ENCODE measurements at places on chromosomes 6 and 20.

DNA sequence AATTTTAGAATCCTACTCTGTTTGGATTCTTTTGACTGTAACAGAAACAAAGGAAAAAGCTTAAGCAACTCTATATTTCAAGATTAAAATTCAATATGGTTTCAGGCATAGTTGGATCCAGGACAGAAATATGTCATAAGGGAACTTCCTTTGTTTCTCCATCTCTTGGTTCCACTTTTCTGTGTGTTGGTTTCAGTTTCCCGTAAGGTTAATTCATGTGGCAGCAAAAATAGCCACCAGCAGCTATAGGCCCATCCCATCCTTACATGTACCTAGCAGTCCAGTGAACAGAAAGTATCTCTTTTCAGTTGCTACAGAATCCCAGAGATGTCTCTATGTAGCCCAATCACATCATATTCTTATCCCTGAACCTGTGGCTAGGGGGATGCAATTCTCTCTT lies 8.8 kb upstream of the FAM8A1 start:
- DNase-seq: no peak

DNA sequence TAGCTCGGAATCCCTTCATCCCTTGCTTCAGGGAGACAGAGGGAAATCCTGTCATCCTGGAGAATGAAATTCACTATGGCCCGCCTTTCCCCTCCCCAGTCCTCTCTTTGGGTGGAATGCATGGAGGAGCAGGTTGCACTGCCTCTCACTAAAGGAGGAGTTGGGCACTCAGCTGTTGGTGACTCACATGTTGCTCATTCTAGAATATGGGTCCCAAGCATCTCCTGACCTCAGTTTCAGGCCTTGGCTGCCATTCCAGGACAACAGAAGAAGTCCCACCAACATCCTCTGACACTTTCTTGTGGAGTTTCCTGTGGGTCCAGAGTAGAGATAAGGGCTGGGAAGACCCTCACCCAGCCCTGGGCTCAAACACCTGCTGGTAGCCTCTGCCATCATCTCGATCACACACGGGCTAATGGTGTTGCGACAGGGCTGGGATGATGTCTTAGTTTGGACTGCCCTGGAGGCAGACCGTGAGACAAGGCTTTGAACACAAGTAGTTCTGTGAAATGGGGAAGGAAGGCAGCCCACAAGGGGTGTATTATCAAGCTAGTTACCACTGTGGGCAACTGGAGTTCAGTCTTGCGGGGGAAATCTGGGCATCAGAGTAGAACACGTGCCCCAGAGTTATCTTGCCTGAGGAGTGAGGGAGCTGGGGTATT lies 52.4 kb upstream of the RNF24 start:
- DNase-seq: no peak

GRCh38 chr6:148342350-148343046 lies at the start of gene SASH1:
TSS of gene SASH1 (plus strand) at chr6:148342838. CDS start at chr6:148343068, 230 bp downstream.
- peak; percentile 9 for DNase-seq

GRCh38 chr20:31549513-31549880 lies 35.3 kb downstream of the HM13 start:
- DNase-seq: no peak

DNA sequence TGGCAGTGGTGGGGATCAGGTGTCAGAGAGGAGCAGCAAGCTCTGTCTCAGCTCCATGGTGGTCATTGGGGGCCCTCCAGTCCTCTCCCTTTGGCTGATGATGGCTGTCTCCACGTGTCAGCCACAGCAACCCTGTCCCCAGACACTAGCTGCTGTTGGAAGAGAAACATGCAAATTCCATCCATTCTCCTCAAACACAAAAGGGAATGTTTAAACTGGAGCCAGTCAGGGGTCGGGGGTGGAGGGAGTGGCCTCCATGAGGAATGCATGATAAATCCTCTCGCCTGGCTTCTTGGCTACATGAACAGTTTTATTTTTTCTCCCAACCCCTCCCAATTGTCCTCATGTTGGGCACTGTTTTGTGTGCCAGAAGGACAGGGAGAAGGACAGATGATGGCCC lies 86.4 kb downstream of the EDN3 start:
- DNase-seq: no peak

DNA sequence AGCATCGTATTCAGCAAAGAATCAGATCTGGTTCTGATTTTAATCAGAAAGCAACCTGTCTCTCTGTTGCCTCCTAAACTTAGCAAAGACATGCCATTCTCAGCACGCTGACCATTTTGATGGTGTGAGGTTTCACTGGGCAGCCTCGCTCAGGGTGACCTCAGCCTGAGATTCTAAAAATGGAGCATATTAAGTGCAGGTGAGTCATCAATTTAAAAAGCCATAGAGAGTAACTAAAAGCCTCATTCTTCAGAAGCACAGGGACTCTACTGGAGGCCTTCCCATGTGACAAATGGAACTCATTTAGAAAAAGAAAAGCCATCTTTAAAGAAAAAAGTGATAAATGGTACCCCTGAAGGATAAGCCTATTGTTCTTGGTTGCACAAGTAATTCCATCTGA lies 91.3 kb downstream of the FILIP1 start:
- DNase-seq: no peak

DNA sequence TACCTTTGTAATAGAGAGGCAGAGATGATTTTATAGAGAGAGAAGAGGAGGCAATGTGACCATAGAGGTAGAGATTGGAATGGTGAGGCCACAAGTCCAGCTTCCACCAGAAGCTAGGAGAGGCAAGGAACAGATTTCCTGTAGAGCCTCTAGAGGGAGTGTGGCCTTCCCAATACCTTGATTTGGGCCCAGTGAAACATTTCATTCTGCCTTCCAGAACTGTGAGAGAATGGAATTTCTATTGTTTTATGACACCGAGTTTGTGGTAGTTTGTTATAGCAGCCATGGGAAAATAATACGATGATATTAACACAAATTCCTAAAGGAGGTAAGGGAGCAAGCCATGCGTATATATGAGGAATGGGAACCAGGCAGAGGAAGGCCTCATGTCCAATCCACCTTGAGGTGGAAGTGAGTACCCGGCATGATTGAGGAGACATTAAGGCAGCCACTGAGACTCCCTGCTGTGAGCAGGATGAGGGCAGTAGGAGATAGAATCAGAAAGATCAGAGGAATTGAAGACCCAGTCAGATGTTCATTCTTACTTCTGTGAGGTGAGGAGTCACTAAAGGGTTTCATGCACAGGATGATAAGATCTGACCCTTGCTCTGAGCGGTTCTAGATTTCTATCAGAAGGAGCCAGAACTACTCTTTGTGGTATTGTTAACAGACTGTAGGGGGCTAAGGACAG lies 636.3 kb upstream of the IMPG1 start:
- no peak for DNase-seq

DNA sequence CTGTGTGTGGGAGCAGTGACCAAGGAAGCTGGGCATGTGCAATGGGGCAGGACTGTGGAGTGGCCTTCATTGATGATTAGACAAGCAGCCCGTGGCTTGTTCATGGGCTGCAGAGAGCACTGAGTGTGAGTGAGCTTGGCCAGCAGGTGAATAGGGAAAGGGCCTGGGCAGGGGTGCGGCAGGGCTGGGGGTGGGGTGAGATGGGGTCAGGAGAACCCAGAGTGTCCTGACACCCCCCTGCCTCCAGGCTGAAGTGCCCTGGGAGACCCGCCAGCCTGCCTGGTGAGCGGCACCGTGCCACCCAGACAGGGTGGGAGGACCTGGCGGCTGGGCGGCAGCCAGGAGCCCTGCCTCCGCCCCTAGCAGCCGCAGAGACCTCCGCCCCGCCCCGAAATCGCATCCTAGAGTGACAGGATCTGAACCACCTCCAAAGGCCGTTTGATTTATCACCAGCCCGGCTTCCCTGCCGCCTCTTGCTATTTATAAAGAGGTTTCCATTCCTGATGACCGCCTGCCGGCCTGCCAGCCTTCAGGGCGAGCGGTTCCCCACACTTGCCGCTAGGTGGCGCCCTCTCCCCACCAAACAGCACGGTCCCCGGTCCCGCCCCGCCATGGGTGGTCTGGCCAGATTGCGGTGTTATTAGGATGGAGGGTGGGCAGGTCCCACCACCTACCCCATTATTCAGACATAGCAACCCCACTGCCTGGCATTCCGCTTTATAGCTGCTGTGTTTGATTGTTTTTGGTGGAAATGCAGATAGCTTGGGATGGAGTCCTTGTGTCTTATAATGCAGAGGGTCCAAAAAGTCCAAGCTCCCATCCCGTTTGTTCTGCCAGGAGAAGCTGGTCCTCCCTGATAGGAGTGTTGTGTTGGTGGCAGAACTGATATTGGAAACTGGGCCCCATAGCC lies 3.5 kb downstream of the MYLK2 start:
- DNase-seq: peak; percentile 46

DNA sequence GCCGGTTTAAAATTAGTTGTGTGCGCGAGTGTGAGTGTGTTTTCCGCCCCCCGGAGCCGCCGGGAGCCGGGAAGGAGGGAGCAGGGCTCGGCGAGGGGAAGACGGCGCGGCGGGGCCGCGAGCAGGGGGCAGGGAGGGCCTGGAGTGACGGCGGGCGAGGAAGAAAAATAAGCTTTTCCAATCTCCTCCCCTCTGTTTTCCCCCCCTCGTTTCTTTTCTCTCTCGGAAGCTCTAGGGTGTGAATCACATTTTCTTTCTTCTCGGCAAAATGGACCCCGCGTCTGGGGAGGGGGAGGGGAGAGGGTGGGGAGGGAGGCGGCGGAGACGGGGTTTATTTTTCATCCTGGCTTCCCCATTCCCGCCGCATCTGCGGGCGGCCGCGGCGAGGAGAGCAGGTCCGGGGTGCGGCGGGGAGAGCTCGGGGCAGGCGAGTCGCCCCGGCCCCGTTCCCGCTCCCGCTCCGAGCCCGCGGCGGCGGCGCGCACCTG lies 881 bp downstream of the BICRAL start:
- DNase-seq: peak; percentile 32

- no peak for DNase-seq
Measured at GRCh38 chr6:45462190-45463134, 84.7 kb upstream of the SUPT3H start.

DNA sequence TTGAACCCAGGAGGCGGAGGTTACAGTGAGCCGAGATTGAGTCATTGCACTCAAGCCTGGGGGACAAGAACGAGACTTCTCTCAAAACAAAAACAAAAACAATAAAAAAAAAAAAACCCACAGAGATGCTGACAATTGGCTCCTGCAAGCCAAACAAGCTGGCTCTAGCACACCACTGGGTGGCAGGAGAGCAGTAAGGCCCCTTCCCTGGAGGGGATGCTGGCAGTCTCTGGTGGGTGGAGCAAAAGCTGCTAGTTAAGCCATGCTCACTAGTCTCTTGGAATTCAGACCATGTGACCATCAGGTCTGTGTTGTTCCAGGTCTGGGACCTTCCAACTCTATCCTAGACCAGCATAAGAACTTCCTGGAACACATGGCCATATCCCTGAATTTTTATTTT lies 18.9 kb upstream of the DSN1 start:
- DNase-seq: no peak

DNA sequence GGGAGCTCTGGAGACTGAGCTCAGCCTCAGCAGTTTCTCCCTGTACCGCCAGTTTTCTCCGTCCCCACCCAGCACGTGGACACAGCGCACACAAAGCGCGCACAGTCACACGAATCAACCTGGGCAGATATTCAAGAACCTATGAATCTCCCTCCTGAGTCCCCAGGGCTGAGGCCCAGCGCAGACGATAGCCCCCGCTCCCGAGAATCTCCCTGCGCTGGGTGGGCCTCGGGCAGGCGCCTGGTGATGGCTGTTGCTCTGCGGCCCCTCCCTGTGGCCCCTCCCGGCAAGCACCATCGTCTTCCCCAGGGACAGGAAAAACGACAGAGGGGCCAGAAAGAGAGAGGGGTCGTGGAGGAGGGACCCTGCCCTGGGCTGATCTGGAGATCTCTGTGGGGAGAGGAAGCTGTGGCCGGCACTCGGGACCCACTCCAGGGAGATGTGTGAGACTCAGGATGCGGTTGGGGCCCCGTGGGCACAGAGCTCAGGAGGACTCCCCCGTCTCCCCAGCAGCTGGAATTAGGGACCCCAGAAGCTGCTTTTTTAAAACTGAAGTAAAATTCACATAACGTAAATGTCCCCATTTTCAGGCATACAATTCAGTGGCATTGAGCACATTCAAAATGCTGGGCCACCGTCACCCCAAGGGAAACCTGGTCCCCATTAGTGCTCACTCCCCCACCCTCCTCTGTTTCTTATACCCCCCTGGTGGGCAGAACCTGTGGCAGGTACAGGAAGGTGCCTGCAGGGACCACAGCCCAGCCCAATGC lies 330.8 kb downstream of the TAF4 start:
- no peak for DNase-seq

DNA sequence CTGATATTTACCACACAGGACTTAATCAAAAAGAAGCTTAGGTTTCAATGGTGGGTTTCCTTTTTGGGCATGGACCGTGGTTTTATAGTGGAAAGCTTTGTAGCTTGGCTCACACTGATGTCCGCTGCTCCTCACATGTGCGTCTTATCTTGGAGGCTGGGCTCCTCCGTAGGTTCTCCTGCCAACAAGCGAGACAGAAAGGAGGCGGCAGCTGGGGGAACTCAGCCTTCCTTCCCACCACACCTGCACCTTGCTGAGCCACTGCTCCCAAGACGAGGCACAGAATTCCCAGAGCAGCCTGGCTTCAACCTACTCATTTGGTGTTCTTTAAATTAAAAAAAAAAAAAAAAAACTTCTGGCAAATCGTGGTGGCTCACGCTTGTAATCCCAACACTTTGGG lies 235.5 kb upstream of the QKI start:
- DNase-seq: no peak

DNA sequence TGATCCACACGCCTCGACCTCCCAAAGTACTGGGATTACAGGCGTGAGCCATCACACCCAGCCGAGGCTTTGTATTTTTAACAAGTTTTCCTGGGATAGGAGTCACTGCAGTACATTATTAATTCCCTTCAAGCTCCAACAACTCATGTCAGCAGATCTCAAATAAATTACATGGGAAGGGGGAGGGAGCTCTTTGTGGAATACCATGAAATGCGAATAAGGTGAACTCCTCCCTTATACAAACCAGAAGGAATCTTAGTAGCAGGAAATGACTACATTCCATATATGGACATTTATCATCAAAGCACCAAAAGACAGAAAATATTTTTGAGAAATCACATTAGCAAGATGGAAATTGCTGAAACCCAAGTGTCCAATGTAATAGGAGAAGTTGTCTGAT lies 2.9 kb downstream of the GSS start:
- no peak for DNase-seq

- DNase-seq: no peak
Measured at GRCh38 chr6:56482525-56482924, 160.2 kb downstream of the DST start.

DNA sequence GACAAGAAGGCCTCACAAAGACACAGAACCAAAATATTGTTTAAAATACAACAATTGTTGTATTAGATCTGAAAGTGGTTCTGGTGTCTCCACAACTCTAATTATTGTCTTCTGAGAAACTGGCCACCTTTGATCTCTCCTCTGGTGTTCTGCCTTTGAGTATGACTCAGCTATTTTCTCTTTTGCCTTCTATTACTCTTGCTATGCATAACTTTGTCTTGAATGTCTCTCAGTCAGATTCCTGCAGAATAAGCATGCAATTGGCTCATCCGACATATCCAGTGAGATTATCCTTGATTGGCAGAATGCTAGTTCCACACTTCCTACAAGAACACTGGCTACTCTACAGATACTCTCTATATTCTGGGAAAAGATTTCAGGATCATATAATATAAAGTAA lies 14.3 kb upstream of the EPM2A start:
- DNase-seq: no peak

- DNase-seq: no peak
Measured at GRCh38 chr6:160161647-160161986, 40.0 kb downstream of the SLC22A1 start.

- DNase-seq: no peak
Measured at GRCh38 chr6:47481806-47482205, 4.2 kb downstream of the CD2AP start.
